Activated T-helper 1 cell treated with Interleukin-2 at 50 U/mL for 16 hours (primary cell): ENCODE measurements at places on chromosomes 16 and 17.

- DNase-seq, result no peak
Measured at GRCh38 chr16:14097182-14097959, 26.3 kb downstream of the MRTFB start.

DNA sequence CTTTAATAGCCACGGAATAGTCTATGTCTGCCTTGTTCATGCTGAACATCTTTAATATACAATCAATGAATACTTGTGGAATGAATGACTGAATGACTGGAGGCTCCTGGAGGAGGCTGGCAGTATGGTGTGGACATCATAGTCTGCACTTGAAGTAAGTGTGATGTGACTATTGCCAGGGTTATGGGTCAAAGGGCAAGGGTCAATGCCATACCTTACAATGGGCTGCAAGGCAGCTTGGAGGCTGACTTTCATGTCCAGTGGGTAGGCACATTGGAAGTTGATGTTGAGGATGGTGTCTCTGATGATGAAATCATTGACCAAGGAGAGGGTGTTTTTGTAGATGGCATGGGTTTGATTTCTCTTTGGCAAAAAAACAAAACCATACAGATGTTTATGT is 7.9 kb downstream of the GP2 start:
- DNase-seq, result no peak

DNA sequence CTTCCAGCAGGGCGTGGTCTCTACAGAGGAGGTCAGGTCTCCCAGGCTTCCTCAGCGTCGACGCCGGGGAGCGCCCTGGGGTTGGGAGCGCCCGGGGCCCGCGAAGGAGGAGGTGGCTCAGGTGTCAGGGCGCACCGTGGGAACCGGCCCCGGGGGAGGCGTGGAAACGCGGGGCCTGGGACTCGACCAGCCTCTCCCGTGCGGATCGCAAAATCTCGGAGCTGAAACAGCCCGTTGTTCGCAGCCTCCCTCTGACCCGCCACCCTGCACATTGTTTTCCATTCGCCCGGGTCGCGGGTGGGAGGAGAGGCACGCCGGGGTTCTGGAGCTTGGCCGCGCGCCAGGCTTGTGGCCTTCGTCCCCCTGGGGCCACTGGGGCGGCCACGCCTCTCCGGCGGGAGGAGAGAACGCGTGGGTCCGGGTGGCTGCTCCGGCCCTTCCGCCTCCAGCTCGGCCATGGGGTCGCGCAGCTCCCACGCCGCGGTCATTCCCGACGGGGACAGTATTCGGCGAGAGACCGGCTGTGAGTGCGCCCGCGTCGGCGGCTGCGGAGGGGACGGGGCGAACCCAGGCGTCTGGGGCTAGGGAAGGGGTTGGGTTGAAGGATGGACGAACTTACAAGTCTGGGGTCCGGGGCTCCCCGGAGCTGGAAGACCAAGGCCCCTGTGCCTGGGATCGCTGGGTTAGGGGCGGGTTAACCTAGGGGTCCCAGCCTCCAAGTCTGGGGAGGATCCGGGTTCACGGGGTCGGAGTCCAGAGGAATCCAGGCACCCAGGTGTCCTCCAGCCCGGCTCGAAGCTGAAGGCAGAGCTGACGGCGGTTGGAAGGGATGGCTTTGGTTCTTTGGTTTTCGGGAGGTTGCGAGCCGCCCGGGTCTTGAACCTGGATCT is at the start of gene CHP2:
TSS of gene CHP2 (plus strand) at position 433 of the 890 bp plus-strand sequence. CDS start at position 457, 24 bp downstream.
- no peak for DNase-seq

DNA sequence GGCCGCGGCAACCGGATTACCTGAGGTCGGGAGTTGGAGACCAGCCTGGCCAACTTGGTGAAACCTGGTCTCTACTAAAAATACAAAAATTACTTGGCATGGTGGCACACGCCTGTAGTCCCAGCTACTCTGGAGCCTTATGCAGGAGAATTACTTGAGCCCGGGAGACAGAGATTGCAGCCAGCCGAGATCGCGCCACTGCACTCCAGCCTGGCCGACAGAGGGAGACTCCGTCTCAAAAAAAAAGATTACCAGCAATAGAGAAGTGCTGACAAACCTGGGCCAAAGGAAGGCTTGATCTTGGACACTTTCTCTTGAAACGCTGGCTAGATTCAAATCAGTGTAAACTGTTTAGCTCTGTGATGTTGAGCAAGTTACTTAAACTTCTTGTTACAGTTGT is 4.3 kb downstream of the MT1H start:
- DNase-seq, result no peak

GRCh38 chr17:8674344-8675305 is 44.1 kb upstream of the MYH10 start:
- DNase-seq, result no peak

DNA sequence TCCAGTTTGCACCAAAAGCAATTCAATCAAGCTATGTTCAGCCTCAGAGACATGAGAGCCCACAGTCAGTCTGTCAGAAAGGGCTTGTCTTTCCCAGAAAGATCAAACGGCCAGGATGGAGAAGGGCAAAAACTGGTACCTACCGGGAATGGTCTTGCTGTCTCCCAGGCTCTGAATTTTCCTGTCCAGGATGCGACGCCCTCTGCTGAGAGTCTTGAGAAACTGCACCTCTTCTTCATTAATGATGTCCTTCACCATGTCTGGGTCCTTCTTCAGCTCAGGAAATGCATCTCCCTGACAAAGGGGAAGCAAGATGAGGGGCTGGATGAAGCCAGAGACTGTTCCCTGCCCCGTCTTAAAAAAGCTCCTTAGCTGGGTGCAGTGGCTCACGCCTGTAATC is 15.8 kb upstream of the EXOSC6 start:
- no peak for DNase-seq

DNA sequence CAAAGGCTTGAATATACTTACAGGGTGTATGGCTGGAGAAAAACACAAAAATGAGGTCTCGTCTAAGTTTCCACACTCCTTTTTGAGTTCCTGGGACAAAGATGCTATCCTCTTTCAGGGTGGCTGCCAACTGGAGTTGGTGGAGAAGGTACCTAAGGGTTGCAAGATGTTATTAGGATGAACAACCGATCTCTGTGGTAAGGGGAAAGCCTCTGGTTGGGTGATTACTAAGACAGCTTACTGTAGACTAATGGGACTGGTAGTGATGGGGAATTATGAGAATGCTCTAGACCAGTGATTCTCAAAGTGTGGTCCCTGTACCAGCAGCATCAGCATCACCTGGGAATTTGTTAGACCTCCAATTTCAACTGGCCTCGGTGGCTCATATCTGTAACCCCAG is 6.0 kb downstream of the ADAT1 start:
- no peak for DNase-seq

- DNase-seq, result no peak
Measured at GRCh38 chr17:36813957-36814563, 123.2 kb upstream of the LHX1 start.

DNA sequence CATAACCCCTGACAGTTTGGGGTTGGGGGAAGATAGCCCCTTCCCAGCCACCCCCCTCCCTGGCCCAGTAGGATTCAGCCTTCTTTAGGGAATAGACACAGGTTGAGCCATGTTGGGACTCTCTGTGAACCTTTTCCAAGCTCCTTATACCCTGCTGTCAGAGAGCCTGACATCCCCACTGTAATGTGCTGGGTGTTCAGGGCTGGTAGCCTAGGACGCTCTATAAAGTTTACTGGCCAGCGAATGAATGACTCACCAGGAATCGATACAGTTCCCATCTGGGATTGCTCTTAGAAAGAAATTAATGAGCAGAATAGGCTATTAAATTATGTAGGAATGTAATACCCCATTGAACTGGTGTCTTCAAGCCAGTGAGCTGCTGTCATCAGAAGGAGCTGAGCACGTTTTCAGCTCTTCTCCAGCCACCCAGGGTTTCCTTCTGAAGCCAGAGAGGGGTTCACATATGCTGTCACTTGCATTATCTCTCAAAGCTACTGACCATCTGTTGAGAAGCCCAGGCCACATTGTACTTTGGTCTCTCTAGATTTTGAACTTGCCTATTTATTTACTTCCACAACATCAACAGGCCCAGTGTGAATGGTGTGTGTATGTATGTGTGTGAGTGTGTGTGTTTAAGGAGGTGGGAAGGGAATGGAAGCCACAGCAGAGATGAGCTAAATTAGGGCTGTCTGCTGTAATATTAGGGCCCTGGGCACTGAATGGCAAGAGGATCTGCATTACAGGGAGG is 64.9 kb downstream of the SPACA3 start:
- no peak for DNase-seq

- DNase-seq, result no peak
Measured at GRCh38 chr17:40909755-40910154, 24.7 kb upstream of the KRT20 start.
